ENCODE measurements at places on chromosomes 7 and 10.

DNA sequence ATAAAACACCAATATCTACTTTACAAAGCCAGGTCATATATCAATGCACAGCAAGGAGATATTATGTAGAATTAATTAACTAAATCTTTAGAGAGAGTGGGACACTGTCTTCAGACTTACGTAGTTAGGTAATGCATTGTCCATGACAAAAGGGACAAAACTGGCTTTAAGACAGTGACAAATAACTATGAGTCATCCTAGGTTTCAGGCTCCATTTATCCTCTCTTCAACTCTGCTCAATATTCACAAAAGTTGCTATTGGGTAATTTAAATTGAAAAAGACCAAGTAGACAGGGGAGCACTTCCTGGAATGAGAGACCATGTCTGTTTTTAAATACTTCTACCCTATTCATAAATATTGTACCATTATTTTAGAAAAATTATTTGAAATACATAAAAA lies 464.5 kb downstream of the ARL4A start:
- DNase-seq, result no peak

GRCh38 chr10:95363303-95363912 lies 72.6 kb upstream of the PDLIM1 start:
- peak; percentile 27 for DNase-seq

DNA sequence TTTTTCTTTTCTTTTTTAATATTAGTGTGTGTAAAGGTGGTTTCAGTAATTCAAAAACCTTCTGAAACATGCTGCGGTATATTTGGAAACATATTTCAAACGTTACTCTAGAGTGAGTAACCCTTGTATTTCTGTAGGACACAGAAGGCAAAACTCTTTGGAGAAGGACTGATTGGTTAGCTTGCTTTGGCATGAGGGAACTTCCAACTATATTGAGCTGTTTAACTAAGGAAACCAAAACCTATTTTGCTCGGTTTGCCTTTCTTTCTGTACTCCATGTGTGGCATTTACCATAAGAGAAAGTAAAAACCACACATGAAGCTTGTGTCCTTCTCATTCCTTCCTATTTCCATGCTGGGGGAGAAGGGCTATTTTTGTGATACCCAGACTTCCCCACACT lies 149.8 kb downstream of the DYNC1I1 start:
- no peak for DNase-seq

- no peak for DNase-seq
Observed at GRCh38 chr7:98911916-98912315, 33.6 kb downstream of the TRRAP start.

- DNase-seq, result no peak
Observed at GRCh38 chr7:151748733-151749132, 128.2 kb downstream of the PRKAG2 start.

DNA sequence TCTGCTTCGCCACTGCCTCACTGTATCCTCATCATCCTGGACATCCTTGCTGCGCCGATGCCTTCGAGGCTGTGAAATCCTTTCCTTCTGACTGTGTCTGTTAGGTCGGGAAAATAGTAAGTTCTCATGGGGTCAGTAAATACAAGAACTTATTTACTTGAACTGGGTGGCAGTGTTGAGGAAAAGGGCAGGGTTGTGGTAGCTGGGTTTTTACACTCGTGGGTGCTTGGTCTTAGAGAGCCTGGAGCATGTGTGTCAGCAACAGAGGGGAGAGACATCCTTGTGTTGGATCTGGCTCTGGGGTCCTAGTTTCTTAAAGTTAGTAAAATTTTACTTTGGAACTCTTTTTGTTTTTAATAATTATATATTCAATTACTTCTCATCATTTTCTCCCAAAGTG lies 112.9 kb upstream of the GATA3 start:
- DNase-seq, result no peak

- no peak for DNase-seq
Observed at GRCh38 chr7:30899630-30900029, 12.0 kb upstream of the AQP1 start.

GRCh38 chr7:12638851-12639456 lies 48.5 kb upstream of the ARL4A start:
- DNase-seq, result peak; percentile 14

- DNase-seq, result no peak
Observed at GRCh38 chr10:7606951-7607404, 59.8 kb downstream of the ITIH5 start.

DNA sequence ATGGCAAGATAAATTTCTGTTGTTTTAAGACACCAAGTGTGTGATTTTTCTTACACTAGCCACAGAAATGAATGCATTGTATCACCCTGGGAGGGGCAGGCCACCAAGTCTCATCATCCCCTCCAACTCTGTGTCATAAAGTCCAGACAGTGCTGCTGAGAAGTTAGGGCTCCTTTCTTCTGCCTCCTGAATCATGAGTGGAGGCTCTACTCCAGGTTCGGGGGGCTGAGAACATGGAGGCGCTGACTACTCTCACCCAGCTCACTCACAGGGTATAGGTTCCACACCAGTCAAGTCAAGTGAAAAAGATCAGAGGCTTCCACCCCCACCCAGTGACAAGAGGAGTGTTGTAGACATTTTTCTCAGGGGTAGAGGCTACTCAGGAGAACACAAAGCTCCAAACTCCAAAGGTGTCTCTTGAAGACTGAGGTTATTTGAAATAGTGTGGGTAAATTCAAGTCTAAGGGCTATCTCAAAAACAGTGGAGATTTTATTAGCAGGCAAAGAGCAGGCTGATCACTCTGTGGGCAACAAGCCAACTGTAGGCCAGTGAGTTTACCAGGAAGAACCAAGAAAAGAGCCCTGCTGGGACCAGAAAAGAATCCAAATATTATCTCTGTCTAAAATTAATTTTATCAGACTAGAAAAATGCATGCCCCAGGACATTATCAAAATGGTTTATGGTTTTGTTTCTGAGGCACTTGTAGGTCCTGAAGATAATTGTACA lies 118.6 kb upstream of the RET start:
- no peak for DNase-seq

DNA sequence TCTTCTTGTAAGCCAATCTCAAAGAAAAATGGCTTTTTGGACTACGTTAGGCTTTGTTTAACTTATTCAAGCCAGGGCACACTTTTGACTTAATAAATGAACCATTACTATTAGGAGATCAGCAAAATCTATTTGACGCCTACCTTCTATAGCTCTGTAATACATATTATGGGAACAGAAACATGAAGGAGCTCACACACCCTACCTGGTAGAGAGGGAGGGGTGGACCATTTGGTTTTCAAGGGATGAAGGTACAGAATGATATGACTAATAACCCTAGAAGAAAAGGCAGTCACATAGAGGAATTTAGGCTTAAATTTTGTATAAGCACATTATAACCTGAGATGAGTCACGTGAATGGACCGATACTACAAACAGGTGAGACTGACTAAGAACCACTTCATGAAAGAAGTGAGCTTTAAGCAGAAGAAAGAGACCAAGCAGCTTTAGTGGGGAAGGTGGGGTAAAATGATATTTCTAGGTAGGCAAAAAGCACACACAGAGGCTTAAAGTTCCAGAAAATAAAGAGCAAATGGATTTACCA lies 106.8 kb upstream of the CTTNBP2 start:
- no peak for DNase-seq

GRCh38 chr10:49474901-49475300 lies 64.0 kb downstream of the ERCC6 start:
- DNase-seq, result no peak

GRCh38 chr7:605661-606450 lies 86.2 kb upstream of the PDGFA start:
- DNase-seq, result no peak

DNA sequence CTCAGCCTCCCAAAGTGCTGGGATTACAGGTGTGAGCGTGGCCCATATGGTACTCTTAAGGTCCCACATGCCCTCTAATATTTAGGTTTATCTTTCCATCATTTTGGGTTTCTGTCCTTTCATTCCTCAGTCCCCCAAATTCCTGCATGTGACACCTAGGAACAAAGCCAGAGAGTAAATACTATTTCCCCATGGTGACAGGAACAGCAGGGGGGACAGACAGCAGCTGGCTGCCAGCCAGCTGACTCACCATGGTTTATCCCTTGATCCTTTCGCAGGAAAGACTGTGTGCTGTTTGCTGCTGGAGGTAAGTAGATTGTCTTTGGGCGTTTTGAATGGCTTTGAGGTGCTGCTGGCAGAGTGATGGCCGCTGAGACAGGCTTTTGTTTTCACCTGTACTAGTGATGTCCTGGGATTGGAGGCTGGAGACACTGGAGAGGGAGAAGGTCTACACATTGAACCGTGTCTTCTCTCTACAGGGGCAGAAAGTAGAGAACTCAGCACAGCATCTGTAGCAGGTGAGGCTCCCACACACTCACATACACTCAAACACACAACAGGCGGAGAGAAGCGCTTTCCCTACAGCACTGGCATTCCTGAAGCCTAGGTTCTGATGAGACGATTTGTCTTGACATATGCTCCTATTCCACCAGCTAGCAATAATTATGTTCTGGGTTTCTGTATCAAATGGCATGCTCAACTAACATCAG lies 83.7 kb upstream of the EFCAB10 start:
- no peak for DNase-seq

DNA sequence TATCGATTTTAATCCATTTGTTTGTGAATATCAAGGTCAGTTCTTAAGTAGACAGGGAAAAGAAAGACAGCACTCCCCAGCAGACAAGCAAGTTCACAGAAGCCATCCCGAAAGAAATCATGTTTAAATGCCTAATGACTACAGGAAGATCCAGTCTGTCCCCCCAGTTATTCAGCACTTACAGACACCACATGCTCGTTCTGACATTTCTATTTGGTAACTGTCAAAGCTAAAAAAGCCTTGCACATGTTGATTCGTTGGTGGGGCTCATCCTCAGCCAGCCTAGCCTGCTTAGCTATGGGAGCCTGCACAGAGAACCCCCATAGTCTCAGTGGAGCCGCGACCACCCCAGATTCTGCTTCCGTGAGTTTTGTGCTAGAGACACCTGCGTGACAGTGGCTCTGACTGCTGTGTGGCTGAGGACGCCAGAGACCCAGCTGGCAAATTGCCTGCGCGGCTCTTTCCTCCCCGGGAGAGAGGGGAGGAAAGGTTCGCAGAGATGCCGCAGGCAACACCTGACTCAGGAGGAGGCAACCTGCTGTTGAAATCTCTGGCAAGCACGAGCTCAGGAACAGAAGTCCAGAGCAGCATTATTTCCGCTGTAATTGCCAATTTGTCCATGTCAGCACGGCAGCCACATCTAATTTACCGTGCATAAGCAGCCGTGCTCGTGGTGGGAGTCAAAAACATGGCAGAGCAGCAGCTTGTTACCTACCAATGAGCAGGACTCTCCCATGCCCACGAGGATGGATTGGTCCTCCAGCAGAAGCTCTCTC lies 194.2 kb downstream of the GPAM start:
- no peak for DNase-seq

DNA sequence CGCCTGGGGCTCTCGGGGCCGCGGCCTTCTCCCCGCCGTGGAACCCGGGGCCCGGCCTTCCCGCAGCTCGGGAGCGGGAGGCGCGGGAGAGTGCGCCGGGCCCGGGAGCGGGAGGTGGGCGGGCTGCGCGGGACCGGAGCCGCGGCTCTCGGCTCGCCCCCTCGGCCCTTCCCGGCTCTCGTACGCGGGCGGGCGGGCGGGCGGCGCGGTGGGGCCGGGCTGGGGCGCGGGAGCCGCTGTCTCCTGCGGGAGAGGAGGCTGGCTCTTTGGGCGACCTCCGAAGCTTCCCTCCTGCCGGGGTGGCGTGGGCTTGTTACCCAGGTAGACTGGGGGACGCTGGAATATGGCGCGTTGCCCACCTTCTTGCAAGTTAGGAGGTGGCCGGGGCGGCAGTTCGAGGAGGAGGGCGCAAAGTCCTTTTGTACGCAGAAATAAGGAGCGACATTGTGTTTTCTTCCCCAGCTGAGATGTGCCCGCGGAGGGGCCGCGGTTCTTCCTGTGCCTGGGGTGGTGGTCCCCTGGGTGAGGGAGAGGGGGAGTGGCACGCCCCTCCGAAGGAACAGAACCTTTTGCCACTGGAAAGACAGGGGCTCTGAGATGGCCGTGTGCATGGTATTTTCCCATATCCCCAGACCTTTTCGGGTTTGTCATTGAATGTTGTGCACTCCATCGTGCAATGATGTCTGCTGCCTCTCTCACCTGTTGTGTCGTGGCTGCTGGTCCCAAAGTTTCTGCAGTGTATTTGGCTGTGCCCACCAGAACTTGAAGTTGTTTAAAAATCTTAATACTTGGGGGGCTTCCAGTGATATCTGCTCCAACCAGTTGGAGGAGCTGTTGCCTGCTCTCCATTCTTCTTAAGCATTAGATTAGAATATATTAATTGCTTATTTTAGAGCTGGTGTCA lies 844 bp downstream of the NRF1 start:
- peak; percentile 46 for DNase-seq

- DNase-seq, result no peak
Observed at GRCh38 chr10:4617589-4617988, 208.4 kb upstream of the AKR1E2 start.

DNA sequence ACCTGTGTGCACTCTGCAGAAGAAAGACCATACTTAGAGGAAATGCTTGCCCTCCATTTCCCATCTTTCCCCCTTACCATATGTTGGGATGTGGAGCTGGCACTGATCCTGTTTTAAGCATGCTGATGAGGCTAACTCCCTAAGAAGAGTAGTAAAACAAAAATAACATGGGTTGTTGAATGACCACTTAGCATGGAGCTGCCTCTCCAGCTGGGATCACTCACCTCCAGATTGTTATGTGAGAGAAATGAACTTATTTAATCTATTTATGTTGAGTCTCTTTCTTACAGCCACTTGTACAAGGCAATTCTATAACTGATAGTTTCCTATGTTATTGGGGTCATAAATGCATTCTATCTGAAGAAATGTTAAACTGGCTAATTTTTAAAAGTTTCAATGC lies 17.0 kb downstream of the CTTNBP2 start:
- DNase-seq, result no peak

- DNase-seq, result no peak
Observed at GRCh38 chr10:29183301-29183945, 105.4 kb upstream of the LYZL1 start.

DNA sequence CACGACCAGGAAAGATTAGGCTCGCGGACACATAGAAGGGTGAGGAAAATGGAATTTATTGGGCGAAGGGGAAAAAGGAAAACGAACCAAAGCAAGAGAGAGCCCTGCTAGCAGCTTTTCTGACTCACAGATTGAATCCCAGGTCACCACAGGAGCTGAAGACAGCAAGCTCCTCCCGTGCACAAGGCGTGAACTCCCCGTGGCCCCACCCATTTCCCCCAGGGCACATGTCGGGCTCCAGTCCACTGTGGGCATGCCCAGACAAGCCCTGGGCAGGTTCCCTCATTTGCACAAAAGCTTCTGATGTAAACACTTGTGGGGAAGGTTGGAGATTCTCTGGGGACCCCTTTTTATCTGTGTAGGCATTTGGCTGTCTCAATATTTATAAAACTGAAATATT lies 582.4 kb downstream of the SUGCT start:
- no peak for DNase-seq

DNA sequence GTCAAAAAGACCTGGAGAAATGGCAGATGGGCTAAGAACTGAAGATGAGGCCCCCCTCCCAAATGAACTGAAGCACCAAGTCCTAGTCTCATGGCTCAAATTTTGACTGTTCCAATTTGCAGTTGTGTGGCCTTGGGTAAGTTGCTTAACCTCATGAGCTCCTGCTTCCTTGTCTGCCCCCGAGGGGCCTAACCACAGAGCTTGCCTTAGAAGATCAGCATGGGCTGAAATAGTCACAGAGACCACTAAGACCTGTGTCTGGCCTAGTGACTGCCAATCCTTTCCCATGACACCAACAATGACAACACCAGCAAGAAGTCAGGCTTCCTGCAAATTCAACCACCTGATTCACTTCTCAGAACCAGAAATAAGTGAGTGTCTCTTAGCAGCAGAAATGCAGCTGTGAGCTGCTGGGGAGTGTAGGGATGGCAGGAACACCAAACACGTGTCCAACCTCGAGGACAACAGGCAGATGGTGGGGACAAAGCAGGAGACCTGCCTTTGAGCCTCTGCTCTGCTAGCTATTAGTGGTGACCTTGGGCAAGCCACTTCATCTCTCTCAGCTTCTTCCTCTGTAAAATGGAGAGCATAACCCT lies 23.7 kb downstream of the CRHR2 start:
- DNase-seq, result no peak
